Right ventricle myocardium inferior (tissue), 1 donor: ENCODE measurements at places on chromosomes 7 and 10.

- no peak for DNase-seq
These were observed 227.7 kb downstream of the KCNMA1 start for GRCh38 chr10:77409697-77410471.

- DNase-seq = peak; percentile 65
These were observed 89.4 kb downstream of the TBXAS1 start for GRCh38 chr7:139918480-139918879.

- no peak for DNase-seq
These were observed 163.7 kb downstream of the AHR start for GRCh38 chr7:17462131-17462631.

- DNase-seq = no peak
These were observed 295.5 kb downstream of the ABCA13 start for GRCh38 chr7:48466713-48467112.

- DNase-seq = no peak
These were observed 22.9 kb downstream of the PON3 start for GRCh38 chr7:95373323-95373722.

GRCh38 chr10:51001587-51001986 is 72.7 kb upstream of the PRKG1 start:
- DNase-seq = no peak

DNA sequence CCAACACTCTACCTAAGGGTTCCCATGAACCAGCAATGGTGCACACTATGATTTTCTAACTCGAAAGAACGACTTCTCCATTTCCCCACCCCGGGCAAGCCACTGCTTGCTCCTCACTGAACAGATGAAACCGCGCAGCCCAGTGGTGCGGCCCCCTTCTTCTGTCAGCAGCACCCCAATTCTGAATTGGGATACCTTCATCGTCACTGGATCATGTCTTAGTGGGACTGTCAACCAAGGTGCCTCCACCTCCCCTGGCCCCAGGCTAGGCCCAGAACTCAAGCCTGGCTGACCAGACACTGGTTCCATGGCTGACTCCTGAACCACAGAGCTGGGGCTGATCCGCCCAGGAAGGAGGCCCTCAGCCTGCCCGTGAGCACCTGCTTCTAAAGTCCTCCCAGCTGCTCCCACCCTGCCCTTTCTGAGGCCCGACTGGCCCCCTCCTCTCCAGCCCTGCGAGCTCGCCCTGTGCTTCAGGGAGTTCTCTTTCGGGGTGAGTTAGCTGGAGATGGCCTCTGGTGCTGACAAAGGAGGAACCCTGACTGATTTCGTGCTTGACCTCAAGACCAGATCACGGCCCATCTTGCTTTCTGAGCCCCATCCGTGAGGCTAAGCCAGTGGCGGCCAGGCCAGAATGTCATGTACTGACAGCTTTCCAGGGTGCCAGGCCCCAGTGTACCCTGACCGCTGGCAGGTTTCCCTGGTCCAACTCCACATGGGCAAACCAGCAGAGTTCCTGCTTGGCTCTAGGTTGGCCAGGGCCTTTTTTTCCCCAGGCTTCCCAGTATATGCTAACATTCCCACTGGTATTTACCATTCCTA is 44.5 kb downstream of the FAM53B start:
- no peak for DNase-seq
